ENCODE measurements at places on chromosomes 11 and 22.

DNA sequence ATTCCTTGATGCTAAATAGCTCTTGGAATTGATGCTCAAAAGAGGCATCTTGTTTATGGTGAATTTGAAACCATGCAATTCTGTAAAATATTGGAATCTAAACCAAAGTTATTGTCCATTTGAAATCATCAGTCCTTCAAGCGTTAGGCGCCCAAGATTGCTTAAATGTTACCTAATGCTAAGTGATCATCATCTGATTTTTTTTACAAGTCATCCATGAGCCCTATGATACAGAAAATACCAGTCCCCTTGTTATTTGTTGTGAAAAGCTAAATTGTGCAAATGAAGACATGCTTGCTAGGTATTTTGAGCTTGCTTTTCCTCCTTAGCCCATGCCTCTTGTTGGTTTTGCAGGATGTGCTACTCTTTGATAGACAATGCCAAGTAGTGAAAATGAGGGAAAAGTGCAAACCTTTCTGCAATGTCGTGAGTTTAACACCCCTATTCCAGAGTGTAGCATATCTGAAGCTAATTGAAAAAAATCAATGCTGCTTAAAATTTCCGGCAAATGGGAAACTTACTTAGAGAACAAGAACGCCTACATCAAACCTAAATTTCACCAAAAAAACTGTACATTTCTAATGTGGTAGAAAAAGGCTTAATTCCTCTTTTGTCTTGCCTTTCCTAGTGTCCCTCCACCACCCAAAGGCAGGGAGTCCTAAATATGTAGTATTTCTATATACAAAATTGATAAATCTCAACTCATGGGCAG is 1.9 kb downstream of the GRK3 start:
- no peak for DNase-seq

DNA sequence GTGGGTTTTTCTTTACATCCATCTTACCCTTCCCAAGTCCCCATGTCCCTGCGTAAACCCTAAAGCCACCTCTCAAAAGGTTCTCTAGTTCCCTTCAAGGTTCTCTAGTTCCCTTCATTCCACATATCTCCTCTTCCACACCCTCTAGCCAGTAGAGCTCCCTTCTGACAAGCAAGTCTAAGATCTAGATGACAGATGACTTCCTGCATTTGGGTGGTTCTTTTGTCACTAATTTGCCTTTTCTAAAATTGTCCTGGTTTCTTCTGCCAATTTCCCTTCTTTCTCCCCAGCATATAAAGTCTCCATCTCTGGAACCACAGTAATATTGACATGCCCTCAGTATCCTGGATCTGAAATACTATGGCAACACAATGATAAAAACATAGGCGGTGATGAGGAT is 7.8 kb downstream of the CD3E start:
- no peak for DNase-seq

DNA sequence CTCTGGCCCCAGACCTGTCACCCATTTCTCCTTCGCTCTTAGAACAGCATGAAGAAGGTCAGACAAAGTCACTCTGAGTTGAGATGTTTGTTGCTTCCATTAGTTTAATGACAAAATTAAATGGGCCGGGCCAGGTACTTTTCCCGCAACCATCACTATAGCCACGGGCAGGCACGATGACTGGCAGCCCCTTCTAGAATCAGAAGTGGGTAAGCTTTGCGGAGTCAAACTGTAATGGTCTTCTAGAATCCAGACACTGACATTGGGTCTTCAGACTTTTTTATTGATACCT is 2.3 kb upstream of the ACR start:
- DNase-seq, result no peak

DNA sequence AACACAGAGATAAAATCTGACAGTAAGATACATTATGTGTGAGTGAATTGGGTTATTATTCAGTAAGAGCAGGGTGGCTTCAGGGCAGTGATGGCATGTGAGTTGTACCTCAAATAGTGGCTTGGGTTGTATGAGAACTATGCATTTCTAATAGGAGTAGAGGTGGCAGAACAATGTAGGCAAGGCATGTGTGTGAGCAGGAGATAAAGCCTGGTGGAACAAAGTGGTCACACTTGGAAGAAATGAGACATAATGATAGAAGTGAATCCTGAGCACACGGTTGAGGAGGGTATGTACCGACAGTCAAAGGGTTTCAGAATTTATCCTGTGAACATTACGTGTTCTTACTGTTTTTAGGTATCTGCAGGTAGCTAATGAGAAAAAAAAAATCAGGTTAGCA is 159.3 kb downstream of the CASP12 start:
- no peak for DNase-seq

GRCh38 chr22:39416319-39416718 is 16.7 kb downstream of the TAB1 start:
- DNase-seq, result no peak

GRCh38 chr22:44142421-44143104 is 38.2 kb upstream of the PARVG start:
- DNase-seq, result no peak

- no peak for DNase-seq
Observed at GRCh38 chr11:20617346-20618005, 18.1 kb downstream of the SLC6A5 start.

DNA sequence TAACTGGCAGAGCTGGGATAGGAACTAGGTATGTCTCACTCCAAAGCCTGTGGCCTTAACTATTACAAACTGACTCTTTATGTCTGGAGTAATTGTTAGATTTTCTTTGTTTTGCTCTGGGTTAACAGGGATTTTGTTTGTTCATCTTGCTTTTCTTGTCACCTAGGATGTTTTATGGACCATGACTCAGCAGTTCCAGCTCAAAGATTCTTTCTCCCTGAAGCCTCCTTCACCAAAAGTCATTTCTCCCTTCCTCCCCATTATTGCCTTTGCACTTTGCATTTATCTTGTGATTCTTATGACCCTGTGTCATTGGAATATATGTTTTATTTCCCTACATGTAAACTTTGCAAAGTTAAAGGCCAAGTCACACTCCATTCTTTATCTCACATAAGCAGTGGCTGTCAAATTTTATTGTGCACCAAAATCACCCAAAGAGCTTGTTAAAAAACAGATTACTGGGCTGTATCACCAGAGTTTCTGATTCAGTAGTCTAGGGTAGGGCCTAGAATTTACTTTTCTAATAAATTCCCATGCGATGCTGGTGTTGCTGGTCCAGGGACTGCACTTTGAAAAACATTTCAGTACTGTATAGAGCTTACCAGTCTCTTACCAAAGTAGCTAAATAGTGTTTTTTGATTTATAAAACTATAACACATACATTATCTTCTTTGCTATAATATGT is 327.7 kb downstream of the DLG2 start:
- no peak for DNase-seq

- DNase-seq, result no peak
Observed at GRCh38 chr11:119189393-119189792, 4.1 kb downstream of the NHERF4 start.

DNA sequence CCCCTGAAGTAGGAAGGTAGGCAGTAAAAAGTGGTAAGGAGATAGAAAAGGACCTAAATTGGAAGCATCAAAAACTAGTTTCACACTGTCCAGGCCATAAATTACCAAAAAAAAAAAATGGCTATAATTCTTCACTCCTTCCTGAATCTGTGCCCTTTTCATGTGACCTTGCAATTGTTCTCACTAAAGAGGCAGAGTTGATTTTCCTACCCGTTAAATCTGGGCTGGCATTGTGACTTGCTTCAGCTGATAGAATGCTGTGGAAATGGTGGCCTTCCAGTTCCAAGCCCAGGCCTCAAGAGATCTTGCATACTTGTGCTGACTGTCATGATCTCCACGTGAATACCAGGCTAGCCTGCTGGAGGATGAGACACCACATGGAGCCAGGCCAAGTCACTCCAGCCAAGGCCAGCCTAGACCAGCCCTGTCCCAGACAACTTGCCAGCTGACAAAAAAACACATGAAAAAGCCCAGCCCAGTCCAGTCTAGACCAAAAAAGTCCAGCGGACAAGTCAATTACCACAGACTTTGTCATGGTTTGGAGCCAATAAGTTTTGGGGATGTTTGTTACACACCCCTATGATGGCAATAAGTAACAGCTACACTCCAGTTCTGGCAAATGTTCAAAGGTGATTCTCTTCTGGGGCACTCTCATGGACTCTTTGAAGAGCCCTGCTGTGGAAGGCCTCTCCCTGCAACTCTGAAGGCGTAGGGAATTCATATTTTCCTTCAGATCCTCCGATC is 51.4 kb upstream of the NUP50 start:
- DNase-seq, result no peak

DNA sequence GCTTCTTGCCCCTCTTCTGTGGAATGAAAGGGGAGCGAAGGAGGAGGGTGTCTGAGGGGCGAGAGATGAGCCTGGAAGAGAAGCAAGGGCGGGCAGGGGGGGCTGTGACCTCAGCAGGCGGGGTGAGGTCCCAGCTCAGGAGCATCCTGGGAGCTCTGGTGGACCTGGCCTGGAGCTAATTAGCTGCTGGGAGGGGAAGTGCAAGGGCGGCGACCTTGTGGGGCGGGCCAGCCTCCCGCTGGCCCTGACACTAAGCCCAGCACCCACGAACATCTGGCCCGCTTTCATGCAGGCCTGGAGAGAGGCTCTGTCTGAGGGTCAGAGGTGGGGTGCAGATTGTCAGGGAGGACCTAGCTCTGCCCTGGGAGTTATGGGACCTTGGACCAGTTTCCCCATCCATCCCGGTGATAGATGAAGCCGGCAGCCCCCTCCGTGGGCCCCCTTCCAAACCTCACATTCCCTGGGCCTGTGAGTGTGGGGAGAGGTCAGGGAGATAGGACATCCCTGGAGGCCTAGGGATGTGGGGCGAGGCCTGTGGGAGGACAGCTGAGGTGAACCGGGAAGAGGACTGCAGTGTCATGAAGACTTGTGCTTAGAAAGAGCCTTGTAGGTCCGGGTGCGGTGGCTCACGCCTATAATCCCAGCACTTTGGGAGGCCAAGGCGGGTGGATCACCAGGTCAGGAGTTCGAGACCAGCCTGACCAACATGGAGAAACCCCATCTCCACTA is 28.5 kb upstream of the CD82 start:
- DNase-seq, result no peak

DNA sequence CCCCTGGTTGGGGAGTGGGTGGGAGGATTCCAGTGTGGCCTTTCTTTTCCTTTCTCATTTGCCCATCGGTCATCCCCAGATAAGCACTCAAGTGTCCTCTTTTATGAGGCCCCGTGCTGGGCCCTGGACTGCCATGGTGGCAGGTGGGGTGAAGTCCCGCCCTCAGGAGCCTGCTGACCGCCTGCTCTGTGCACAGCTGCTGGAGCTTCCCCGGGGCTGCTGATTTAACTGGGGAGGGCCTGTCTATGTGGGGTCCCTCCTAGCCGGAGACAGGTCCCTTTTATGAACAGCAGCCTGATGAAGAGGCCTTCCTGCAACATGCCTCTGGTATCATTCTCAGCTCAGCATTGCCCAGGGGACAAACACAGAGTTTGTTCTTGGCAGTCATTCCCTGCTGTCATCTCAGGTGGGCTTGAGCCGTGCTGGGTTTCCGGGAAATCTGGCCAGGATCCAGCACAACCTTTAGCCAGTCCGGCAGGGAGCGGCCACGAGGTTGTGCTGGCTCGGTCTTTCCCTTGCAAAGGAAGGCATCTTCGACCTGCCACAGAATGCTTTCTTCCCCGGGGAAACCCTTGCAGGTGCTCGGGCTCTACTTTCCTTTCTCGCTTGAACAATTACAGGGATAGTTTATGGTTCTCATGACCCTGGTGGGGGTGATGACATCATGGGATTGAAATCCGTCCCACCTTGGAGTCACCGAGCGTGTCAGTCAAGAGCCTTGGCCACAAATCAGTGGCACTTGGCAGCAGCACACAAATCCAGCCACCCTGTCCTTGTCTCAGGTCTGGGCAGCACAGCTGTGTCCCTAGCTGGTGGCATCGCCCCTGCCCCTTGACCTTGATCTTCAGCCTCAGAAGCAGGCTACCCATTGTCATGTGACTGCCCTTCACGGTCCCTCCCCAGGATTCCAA is 20.1 kb downstream of the ST14 start:
- no peak for DNase-seq

GRCh38 chr22:38707346-38707745 is 1.6 kb downstream of the GTPBP1 start:
- DNase-seq, result no peak

- no peak for DNase-seq
Observed at GRCh38 chr11:86954269-86955110, 705 bp downstream of the FZD4 start.

- no peak for DNase-seq
Observed at GRCh38 chr11:120714438-120714837, 202.9 kb downstream of the GRIK4 start.

DNA sequence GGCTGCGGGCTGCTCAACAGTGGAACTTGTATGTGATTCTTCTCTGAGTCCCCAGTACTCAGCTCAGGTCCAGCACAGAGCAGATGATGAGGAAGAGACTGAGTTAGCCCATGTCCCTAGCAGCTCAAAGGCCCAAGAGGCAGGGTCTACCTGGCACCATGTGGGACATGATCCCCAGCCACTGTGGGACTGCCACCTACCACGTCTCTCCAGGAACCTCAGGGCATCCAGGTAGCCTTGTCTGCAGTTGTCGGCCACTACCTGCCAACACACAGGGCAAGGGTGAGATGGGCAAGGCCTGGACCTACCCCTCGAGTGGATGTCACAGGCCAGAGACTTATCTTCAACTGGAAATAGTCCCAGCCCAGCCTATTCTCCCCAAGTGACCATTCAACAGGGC is 4.4 kb downstream of the PNPLA5 start:
- DNase-seq, result no peak

DNA sequence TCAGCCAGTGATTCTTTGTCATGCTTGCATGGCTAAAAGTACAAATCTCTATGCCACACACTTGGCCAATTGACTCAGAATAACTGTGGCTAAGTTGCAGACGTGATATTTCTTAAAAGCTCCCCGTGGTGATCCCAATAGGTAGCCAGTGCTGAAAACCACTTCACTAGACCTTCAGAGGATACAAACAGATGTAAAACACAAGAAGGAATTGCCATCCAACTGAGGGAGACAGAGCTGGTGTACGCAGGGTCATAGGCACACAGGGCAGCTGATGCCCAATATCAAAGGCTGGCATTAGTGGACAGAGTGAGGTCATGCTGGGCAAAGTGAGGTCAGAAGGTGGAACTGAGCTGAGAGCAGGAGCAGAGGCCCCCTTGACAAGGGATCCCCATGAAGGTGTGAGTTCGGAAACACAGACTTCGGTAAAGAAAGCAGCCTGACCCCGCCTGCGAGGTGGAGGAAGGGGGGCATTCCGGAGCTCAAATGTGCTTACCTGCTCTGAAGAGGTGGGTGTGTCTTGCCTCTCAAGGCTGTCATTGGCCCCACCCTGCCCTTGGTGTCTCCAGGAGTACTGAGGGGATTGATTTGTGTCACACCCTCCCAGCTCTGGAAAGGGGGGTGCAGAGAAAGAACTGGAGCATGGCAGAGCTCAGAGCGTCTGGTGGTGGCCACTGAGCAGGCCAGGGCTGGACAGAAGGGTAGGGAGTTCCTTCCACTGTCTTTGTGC is 344.9 kb upstream of the B3GAT1 start:
- no peak for DNase-seq

Data from NCI-H2081 treated with DMSO at 0.1 percent for 48 hours (cell line).